Cardiac fibroblast (primary cell): ENCODE measurements at places on chromosomes 12 and 14.

GRCh38 chr14:99055019-99055418 lies 217.0 kb downstream of the BCL11B start:
- no peak for DNase-seq

- no peak for DNase-seq
Observed at GRCh38 chr14:32028599-32028998, 48.5 kb upstream of the ARHGAP5 start.

GRCh38 chr12:119102714-119103113 lies 76.0 kb upstream of the HSPB8 start:
- no peak for DNase-seq

- DNase-seq, result peak; percentile 66
Observed at GRCh38 chr14:52863334-52863700, 71.9 kb upstream of the GNPNAT1 start.

GRCh38 chr12:56087220-56087619 lies 7.3 kb downstream of the ERBB3 start:
- no peak for DNase-seq

GRCh38 chr14:71235875-71236274 lies 328.6 kb downstream of the PCNX1 start:
- DNase-seq, result no peak

- DNase-seq, result no peak
Observed at GRCh38 chr14:29928117-29928640, 532 bp upstream of the PRKD1 start.

DNA sequence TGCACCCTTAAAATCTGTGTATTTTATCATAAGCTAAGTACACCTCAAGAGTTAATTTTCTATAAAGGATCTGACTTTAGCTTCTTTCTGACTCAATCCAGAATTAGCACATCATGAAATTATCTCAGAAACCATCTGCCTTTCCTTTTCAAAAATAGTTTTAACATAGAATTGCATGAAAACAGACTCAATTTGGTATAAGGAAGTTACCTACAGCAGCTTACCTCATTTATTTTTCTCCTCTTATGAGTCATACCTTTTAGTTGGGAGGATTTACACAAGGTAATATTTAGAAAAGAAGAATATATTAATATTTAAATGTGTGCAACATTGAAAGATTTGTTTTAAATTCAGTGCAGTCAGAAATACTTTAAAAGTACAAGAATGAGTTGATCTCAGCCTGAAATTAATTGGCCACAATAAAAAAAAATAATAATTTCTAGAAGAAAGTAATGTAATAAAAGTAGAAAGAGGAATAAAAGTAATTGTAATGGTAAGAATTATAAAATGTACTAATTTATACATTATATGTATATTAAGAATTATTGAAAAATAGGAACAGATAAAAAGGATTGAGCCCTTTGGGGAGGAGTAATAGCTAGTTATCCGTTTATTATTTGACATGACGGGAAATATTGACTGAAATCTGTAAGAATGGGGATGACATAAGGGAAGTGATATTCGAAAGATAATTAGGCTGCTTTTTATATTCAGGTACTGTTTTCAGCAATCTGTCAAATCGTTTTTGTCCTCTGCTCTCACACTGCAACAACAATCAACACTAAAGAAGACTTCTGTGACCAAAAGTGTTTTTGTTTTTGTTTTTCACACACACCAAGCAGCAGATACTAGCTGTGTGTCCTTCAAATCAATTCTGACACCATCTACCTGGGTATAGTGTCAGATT lies 20.5 kb downstream of the ADAM21 start:
- no peak for DNase-seq

- DNase-seq, result peak; percentile 49
Observed at GRCh38 chr12:120139958-120140357, 23.4 kb upstream of the RAB35 start.

GRCh38 chr14:39576258-39576657 lies 144.0 kb upstream of the FBXO33 start:
- no peak for DNase-seq

GRCh38 chr12:116832353-116832752 lies 48.9 kb downstream of the HRK start:
- no peak for DNase-seq

DNA sequence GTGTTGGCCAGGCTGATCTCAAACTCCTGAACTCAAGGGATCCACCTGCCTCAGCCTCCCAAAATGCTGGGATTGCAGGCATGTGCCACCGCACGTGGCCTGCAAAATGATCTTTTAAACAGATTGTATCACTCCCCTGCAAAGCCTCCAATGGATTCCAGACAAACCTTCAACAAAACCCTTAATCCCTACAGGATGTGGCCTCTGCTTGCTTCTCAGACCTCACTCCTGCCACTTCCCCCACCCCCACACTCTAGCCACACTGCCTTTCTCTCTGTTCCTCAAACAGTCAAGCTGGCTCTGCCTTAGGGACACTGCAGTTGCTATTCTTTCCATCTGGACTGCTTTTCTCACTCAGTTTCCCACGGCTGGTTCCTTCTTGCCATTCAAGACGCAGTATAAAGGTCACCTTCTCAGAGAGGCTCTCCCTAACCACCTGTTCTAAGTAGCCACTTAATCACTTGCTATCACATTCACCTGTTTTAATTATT lies 47.3 kb upstream of the TMED10 start:
- DNase-seq, result no peak

DNA sequence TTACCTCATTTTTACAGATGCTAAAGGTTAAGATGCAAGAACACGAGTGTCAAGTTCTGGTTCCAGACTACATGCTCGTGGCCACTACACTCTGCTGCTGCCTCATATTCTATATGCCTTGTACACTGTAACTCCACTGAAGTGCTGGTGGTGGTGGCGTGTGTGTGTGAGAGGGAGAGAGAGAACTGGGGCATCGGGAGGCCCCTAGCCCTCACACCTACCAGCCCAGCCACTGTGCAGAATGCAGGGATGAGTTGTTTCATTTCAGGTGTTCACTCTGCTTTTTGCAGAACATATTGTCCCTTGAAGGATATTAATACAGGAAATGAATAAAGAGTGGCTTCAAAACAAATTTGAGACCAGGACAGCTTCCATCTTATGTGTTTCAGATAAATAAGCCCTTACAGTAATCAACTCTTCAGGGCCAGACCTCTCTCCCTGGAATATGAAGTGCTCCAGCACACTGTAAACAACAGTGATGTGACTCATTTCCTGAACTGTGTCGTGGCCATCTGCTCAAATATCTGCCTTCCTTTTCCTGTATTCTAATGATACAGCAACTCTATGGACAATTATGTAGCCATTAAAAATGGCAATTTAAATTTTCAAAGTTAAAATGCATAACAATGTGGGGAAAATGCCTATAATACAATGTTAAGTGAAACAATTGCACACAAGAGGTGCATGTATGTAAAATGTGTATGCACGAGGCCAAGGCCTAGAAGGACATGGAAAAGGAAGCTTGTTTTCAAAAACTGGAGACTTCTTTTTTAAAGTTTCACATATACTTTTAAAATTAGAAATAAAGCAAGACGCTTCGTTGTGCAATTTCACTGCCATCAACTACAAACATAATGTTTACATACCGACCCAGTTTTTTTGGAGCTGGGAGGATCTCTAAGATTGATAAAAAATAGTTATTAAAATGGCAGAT lies 215.4 kb downstream of the PELI2 start:
- peak; percentile 87 for DNase-seq

- DNase-seq, result peak; percentile 81
Observed at GRCh38 chr12:89166525-89166934, 185.8 kb downstream of the DUSP6 start.
